ENCODE measurements at places on chromosomes 7 and 10.

- DNase-seq: no peak
These were observed 2.3 kb upstream of the MIOS start for GRCh38 chr7:7564323-7564780.

GRCh38 chr7:131890176-131890575 is 333.7 kb upstream of the PODXL start:
- DNase-seq: no peak

GRCh38 chr7:38502289-38502688 is 128.9 kb downstream of the AMPH start:
- no peak for DNase-seq

DNA sequence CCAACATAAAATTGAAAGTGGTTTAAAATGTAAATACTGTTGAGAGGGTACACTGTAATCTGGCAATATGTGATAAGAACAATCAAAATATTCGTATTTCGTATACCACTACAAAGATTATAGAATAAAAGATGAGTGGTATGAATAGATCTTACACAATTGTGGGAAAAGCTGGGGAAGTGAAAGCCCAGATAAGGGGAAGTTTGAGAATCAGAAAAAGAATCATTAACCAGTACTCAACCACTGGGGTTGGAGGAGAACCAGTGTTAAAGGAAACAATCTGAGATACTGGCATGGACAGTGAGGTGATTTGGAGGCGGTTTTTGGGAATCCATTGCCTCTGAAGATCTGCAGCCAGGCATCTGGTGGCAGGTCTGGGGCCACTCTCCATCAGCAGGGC is 59.7 kb upstream of the CDK14 start:
- no peak for DNase-seq

- DNase-seq: no peak
These were observed 262.2 kb upstream of the AOAH start for GRCh38 chr7:36986511-36986933.

- no peak for DNase-seq
These were observed 807.2 kb upstream of the MBL2 start for GRCh38 chr10:53579773-53580172.

DNA sequence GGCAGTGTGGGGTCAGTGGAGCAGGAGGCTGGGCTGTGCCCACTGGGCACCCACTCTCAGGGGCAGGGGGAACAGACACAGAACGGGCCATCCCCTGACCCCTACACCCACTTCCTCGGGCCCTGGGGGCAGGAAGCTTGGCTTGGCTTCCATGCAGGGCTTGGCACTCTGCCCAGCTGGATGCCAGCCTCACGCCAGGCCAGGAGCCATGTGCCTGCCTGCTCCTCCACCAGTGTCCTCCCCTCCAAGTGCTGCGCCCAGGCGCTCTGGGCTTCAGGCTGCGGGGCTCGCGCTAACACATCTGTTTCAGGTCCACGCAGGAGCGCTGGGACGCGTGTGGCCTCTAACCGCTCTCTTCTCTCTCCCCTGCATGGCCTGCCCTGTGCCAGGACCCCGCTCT is 12.7 kb downstream of the LDB3 start:
- no peak for DNase-seq

DNA sequence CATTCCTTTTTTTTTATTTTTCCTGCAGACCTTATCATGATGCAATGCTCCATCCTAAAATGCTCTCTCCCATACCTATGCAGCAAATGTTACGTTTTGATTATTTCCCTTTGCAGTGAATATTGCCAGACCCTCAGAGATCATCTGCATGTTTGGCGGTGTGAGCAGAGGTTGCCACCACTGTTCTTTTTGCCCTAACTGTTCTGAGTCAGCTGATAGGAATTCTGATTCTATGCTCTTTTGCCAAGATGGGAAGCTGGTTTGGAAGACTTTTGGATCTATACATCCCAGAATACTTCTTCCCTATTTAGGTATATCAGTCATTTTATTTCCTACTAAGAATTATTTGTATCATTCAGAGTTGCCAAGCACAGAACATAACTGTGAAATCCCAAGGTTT is 130.5 kb downstream of the KLF6 start:
- no peak for DNase-seq

DNA sequence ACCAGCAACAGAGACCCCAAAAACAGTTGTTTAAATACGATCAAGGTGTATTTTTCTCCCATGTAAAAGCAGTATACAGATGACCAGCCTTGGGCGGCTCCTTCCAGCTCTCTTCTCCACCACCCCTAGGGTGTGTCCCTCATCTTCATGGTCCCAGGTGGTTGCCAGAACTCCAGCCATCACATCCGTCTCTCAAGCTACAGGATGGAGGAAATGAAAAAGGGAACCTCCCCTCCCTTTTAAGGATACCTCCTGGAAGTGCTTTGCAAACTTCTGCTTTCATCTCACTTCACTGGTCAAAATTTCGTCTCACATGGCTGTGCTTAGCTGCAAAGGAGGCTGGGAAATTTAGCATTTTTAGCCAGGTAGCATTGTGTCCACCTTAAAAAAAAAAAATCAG is 59.3 kb downstream of the C10orf105 start:
- DNase-seq: no peak

GRCh38 chr10:16968416-16969041 is 151.3 kb upstream of the RSU1 start:
- no peak for DNase-seq

DNA sequence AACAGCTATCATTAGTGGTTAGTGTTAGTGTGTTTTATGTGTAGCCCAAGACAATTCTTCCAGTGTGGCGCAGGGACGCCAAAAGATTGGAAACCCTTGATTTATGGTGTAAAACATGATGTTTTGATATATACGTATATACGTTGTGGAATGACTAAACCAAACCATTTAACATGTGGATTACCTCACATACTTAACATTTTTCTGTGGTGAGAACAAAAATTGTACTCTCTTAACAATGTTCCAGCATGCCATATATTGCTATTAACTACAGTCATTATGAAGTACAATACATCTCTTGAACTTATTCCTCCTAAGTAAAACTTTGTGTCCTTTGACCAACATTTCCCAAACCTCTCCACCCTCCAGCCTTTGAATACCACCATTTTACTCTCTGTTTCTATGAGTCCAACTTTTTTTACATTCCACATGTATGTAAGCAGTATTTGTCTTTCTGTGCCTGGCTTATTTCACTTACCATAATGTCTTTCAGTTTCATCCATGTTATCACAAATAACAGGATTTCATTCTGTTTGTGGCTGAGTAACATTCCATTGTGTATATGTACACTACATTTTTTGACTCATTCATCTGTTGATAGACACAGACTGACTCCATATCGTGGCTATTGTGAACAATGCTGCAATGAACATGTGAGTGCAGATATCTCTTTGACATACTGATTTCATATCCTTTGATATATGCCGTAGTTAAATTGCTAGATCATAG is 42.2 kb upstream of the MAGI2 start:
- DNase-seq: no peak

DNA sequence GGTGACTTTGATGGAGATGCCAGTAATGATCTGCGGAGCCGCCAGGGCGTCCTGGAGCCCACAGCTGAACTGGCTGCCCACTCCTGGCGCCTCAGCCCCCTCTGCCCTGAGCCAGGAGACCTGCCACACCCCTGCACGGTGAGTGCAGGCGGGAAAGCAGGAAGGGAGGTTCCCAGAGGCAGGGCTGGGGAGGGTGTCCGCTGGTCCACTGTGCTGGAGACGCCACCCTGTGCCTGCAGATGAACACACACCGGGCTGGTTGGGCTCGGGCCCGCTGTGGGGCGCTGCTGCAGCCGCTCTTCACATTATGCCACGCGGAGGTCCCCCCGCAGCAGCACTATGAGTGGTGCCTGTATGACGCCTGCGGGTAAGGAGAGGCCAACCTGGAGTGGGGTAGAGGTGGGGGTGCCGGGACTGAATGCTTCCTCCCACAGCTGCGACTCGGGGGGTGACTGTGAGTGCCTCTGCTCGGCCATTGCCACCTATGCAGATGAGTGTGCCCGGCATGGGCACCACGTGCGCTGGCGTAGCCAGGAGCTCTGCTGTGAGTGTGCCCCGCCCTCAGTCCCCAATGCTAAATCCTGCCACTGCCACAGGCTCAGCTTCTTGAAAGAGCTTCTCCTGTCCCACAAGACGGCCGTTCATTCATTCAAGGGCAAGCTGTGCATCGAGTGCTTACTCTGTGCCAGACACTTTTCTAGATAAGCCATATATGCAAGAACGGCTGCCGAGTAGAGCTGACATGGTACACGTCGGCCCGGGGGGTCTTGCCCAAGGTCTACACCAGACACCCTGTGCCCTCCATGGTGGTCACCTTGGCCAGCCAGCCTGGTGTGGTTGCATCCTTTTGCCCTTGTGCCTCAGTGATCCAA is 14.3 kb upstream of the ZNF467 start:
- DNase-seq: peak; percentile 31

DNA sequence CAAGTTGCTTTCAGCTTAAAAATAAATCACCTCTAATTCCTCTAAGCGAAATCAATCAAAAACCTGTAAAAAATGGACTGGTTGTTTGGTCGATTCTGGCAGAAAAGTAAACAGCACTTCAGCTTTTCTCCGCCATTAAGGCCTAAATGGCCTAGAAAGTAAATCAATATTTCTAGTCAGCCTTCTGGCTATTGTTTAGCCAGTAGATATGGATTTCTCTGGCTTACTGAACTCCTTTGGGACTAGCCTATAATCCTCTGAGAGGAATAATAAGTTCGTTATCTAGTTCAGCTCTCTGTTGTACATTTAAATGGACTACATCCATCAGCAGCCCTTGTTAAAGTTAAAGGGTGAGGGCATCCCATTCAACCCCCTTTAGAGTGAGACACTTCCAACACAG is 400.1 kb upstream of the ETV1 start:
- DNase-seq: no peak

All from CD4-positive, alpha-beta memory T cell (primary cell).